Mesothelial cell of epicardium (in vitro differentiated cells): ENCODE measurements at places on chromosomes 11 and 22.

DNA sequence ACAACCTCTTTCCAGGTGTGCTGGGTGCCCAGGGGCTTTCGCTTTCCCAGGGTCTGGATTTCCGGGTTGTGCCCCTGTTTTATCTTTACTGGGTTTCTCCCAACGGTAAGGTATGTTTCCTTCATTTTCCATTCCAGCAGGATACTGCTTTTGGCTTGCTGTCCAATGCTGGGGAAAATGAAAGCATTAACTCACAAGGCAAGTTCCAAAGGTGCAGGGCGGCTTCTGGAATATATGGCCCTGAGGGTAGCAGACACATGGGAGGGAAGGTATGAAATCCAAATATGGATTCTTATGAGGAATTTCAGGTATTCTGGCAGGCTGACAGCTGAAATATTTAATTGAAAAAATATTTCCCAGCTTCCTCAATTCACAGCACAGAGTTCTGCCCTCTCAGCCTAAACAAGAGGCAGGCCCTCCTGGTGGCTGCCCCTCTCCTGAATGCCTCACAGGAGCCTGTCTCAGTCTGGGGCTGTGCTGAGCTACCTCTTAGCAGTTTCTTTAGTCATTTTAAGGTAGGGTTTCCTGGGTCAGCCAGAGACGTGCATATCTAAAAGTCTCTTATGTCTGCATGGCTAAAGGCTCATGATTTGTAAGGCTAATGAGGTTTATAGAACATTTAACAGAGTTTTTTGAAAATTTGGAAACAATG lies 318.6 kb upstream of the B3GAT1 start:
- peaks cover 53% of the 10 kb centered on the region for H3K4me1 ChIP-seq
- H3K36me3 ChIP-seq: no peaks in the 10 kb centered on the region
- H3K27me3 ChIP-seq: peaks cover 6% of the 10 kb centered on the region
- peak overlapping the region; percentile 81 for H3K27ac ChIP-seq
- DNase-seq: no peak
- H3K4me3 ChIP-seq: no peak overlapping the region

DNA sequence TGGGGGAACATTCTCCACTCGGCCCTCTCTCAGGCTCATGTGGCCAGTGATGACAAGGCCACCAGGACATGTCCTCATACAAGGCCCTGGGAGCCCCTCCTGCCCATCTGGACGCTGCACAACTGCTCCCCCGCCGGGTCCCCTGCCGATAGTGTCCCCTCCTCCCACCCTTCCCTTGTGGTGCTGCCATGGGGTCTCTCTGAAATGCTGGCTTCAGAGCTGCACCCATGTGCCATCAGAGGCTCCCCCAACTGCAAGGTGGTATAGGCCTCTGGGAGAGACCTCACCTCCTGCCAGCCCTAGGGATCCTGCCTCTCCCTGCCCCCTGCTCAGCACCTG lies 113.0 kb downstream of the KCNQ1OT1 start:
- no peak for DNase-seq
- H3K4me3 ChIP-seq: no peak overlapping the region
- H3K4me1 ChIP-seq: peaks cover 7% of the 10 kb centered on the region
- no peaks in the 10 kb centered on the region for H3K36me3 ChIP-seq
- peaks cover 10% of the 10 kb centered on the region for H3K27me3 ChIP-seq
- H3K27ac ChIP-seq: no peak overlapping the region

DNA sequence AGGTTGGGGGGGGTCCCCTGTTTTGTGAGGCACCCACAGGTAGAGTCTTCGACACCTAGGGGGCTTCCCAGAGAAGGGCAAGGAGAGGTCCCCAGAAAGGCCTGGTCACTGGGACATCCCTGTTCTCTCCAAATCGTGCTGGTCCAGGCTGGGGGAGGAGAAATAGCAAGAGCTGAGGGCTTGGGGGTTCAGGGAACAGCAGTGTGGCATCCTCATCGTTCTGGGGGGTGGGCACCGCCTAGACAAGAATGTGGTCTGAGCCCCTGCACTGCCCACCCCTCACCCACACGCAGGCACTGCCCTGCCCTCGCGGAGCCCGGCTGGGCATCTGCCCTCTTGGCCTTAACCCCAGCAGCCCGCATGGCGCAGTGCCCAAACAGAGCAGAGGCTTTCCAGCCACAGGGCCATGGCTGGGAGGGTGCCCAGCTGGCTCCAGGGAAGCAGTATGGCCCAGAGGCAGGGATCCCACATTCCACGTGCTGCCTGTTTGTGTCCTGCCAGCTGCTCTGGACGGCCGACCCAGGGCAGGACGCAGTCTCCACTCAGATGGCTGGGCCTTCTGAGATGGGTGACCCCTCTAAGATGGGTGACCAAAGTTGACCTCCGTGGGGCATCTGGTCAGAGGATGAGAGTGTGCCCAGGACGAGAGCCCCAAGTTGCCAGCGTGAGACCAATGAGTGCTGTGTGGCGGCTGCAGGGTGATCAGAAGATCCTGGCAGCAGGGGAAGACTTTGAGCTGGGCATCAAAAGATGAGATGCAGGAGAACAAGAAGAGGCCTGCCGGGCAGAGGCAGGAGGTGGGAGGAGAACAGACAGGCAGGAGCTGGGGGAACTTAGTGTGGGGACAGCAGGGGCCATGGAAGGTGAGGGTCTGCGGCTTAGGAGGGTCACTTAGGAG lies 14.4 kb downstream of the SCARF2 start:
- H3K36me3 ChIP-seq: peaks cover 15% of the 10 kb centered on the region
- H3K27ac ChIP-seq: peak overlapping the region; percentile 74
- H3K27me3 ChIP-seq: no peaks in the 10 kb centered on the region
- no peak overlapping the region for H3K4me3 ChIP-seq

- H3K4me3 ChIP-seq: no peak overlapping the region
- H3K27ac ChIP-seq: peak overlapping the region; percentile 90
- peak; percentile 15 for DNase-seq
- H3K27me3 ChIP-seq: no peaks in the 10 kb centered on the region
Observed at GRCh38 chr11:1879342-1879940, 12.3 kb downstream of the PRR33 start.

- H3K36me3 ChIP-seq: peaks cover 21% of the 10 kb centered on the region
- no peak overlapping the region for H3K4me3 ChIP-seq
- no peak overlapping the region for H3K27ac ChIP-seq
- no peaks in the 10 kb centered on the region for H3K27me3 ChIP-seq
- no peak for DNase-seq
Observed at GRCh38 chr22:50276143-50276542, 6.0 kb upstream of the MAPK11 start.

- no peak for DNase-seq
- H3K27me3 ChIP-seq: peaks cover 3% of the 10 kb centered on the region
- no peaks in the 10 kb centered on the region for H3K4me1 ChIP-seq
- no peak overlapping the region for H3K4me3 ChIP-seq
- H3K36me3 ChIP-seq: no peaks in the 10 kb centered on the region
- H3K27ac ChIP-seq: no peak overlapping the region
Observed at GRCh38 chr11:133753150-133753549, 92.2 kb downstream of the SPATA19 start.

DNA sequence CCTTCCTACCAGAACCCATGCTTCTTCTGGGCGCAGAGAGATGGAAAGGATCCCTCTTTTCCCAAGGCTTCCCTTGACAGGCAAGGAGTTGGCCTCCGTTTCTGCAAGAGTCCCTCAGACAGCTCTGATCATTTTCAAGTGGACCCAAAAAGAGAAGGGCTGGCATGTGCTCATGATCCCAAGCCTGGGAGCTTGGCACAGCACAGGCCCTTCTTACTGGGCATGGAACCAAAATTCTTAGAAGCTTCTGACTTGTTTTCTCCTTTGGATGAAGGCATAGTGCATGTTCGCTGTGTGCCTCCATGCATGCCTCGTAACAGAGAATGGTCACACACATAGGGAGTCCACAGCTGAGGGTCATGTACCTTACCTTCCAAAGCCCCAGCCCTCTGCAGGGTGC lies 449.6 kb downstream of the MIAT start:
- H3K4me1 ChIP-seq: peaks cover 56% of the 10 kb centered on the region
- H3K27ac ChIP-seq: no peak overlapping the region
- no peaks in the 10 kb centered on the region for H3K27me3 ChIP-seq

DNA sequence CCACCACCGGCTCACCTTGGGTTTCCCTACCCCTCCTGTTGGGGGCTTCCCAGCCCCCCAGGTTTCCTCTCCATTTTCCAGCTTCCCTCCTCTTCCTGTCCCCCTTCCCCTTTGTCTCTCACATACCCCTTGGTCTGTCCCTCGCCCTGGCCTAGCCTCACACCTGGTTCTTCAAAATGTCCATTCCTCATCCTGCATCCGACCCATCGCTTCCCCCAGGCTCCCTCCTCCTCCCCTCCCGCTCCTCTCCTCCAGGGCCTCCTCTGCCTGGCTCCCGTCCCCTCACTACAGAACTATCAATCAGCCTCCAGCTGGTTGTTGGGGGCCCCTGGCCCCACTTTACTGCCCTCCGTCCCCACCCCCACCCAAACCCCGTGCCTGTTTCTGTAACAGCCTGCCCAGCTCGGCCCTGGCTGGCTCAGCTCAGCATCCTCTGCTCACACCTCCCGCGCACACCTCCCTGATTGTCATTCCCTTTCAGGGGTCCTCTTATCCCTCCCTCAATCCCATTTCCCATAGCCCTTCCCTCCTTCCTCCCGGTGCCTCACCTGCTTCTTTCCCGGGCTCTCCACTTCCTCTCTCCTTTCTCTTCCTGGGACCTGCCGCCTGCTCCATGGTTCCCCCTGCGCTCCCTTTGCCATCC lies 1.2 kb downstream of the CNIH2 start:
- H3K27me3 ChIP-seq: peaks cover 8% of the 10 kb centered on the region
- peaks cover 7% of the 10 kb centered on the region for H3K4me1 ChIP-seq
- H3K36me3 ChIP-seq: peaks cover 4% of the 10 kb centered on the region
- no peak overlapping the region for H3K27ac ChIP-seq

GRCh38 chr22:42172773-42173172 lies 42.2 kb upstream of the CYP2D6 start:
- no peaks in the 10 kb centered on the region for H3K27me3 ChIP-seq
- H3K36me3 ChIP-seq: peaks cover 5% of the 10 kb centered on the region
- peaks cover 23% of the 10 kb centered on the region for H3K4me1 ChIP-seq
- DNase-seq: no peak
- no peak overlapping the region for H3K4me3 ChIP-seq
- peak overlapping the region; percentile 73 for H3K27ac ChIP-seq
